Hematopoietic multipotent progenitor cell treated with erythropoietin and hydrocortisone succinate and interleukin-3 and kit ligand, for 8 days (in vitro differentiated cells): ENCODE measurements at places on chromosomes 11 and 22.

DNA sequence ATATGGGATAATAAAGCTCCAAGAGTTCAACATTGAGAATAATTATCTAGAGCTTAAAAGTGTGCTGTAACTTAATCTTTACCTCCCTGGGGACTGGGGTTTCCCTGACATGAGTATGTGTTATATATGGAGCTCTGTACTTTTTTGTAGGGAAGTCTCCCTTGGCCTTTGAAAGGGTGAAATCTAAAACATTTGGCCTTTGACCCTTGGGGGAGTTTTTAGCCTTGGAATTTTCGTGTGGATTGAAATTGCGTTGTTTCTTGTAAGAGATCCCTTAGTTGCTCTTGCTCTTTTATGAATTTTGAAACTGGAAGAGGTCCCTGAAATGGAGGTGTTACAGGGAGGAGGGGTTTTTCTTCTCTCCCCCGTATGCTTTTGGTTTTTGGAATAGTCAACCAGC is 450.0 kb downstream of the NELL1 start:
- no peak for DNase-seq

DNA sequence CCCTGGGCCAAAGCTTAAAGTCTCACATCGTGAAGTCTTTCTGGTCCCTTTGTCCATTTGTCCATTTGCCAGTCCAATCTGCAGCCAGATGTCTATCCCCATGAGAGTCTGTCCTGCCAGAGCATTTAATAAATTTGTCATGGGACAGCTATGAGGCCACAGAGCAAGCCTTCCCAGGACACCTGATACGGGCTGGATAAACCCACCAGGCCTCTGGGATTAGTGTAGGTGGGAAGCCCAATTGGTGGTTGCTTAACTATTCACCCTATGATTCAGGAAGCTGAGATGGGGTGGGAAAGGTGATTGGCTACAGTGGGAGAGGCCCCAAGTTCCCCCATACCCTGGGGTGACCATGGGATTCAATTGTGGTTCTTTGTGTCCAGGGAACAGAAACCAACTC is 39.9 kb downstream of the MYEOV start:
- no peak for DNase-seq

DNA sequence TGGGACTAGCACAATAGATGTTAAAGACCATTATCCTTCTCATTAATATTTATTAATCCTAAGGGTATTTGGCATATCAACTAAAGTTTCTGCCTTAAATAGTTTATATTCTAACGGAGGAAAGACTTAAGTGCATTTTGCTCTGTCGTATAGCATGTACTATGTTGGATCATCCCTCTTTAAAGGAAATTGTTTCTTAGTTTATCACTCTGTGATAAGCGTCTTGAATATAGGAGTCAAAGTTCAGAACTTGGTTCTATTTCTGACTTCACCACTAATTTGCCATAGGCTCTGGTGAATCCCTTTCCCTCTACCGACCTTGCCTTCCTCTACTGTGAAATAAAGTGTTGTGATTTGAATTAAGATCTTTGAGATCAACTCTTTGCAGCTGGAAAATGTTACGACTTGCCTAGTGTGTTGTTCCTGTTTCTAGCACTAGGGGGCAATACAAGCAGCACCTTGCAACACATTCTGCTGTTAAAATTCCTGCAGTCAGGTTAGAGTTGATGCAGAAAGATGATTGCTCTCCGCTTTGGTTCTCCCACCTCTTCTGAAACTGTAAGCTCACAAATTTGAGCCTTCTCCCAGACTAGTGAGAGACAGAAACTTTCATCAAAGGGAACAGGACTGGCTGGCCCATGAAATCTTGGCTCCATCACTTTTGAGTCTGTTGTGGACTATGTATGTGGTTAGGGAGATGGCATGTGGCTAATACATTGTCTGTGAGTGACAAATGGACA is 27.8 kb upstream of the ZNRF3 start:
- DNase-seq = peak; percentile 69

GRCh38 chr22:19287889-19288288 is 3.6 kb downstream of the CLTCL1 start:
- no peak for DNase-seq

- no peak for DNase-seq
These were observed 39.1 kb downstream of the SCUBE2 start for GRCh38 chr11:9052316-9052715.

- DNase-seq = no peak
These were observed 67.4 kb upstream of the B3GAT1 start for GRCh38 chr11:134479206-134480135.

GRCh38 chr22:19878461-19879245 is 24.0 kb upstream of the GNB1L start:
- no peak for DNase-seq

- DNase-seq = peak; percentile 40
These were observed 9.0 kb upstream of the MARK2 start for GRCh38 chr11:63829823-63830489.

DNA sequence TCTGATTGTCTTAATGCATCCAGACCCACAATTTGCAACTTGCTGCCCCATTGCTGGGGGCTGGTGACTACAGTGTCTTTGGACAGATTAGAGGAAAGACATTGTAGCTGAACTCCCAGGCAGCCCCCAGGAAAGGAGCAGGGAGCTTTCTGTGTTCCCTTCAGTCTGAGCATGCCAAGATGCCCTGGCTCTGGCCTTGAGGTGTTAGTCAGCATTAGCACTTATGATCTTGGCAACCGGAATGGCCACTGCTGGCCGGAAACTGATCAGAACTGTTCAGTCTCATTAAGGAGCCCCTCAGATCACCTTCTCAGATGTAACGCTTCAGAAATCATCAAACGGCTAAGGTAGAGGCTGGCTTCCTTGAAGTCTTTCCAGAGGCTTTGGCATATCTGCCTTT is 195.2 kb downstream of the NAV2 start:
- DNase-seq = no peak

DNA sequence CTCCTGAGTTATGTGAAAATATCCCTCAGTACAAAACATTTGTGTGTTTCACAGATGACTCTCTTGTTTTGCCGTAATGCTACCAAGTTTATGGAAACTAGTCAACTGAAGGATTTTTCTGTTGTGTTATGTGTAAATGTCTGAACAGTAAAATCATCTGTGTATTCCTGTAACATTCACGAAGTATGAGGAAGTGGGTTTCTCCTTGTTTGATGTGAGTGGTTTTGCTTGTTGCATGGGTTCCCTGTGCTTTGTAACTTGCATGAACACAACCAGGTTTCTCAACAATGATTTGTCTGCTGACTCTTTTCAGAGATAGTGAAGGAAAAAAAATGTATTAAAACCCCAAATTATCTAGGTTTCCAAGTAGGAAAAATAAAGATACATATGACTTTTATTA is 138.1 kb downstream of the PGR start:
- DNase-seq = no peak
